ENCODE measurements at places on chromosomes 4 and X.
A peak's percentile ranks its signal among the peaks of the same experiment; 100 is the strongest.

DNA sequence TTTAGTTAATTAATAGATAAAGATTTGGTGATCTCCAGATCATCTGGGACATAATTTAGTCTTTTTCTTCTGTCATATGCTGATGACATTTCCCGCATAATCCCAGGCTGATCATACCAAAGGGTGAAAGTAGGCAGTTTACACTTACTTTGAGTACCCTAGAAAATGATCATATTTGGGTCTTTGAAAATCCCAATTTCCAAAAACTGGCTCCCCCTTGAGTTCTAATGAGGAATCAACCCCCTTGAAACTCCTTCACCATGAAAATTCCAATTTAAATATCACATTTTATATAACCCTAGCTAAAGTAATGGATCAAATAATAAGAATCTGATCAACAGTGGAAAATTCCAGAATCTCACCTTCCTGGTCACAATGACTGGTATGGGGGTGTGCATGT, 223.4 kb downstream of the NAF1 start:
- no peak for DNase-seq

GRCh38 chr4:56804551-56804950, 16.9 kb downstream of the SPINK2 start:
- DNase-seq: no peak

GRCh38 chr4:151689211-151689991, 71.4 kb downstream of the GATB start:
- DNase-seq: no peak

GRCh38 chr4:153750197-153750817, 9.5 kb downstream of the RNF175 start:
- DNase-seq: peak; percentile 66

- no peak for DNase-seq
Measured at GRCh38 chr4:99117876-99118693, 26.0 kb downstream of the ADH4 start.

DNA sequence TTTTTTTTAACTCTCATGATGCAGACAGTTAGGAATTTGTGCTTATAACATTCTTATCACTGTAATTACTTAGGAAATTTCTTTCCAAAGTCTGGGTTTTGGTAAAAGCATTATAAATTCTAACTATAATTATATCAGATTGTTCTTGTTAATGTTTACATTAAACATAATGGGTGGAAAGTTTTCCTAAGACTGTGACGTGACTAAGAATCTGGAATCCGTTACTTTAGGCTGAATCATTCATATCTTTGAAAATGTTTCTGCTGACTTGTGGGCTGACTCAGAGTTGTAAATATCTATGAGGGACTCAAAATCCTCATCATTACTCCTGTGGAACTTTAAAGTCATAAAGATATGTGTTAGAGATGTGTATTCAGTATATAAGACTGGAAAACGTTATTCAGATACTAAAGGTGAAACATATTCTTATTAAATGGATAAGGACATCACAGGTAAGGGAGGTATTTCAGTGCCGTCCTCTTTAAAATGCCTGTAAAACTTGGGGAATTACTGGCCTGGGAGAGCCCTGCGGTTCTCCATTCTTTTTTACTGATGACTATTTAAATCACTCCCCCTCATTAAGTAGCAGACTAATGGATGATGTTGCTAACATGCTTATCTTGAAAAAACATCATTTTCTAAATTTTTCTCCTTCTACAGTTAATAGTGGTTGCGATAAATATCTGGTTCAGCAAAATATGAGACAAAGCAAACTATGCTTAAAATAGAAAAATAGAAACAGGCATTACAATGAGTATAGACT, 159.0 kb downstream of the DCLK2 start:
- DNase-seq: no peak

Measured in SJCRH30 (cell line).